ENCODE measurements at places on chromosomes 4 and X.

GRCh38 chr4:138927072-138927471, 88.5 kb upstream of the NOCT start:
- no peak for DNase-seq

- DNase-seq, result no peak
Observed at GRCh38 chr4:178136736-178137345, 694.6 kb upstream of the AGA start.

DNA sequence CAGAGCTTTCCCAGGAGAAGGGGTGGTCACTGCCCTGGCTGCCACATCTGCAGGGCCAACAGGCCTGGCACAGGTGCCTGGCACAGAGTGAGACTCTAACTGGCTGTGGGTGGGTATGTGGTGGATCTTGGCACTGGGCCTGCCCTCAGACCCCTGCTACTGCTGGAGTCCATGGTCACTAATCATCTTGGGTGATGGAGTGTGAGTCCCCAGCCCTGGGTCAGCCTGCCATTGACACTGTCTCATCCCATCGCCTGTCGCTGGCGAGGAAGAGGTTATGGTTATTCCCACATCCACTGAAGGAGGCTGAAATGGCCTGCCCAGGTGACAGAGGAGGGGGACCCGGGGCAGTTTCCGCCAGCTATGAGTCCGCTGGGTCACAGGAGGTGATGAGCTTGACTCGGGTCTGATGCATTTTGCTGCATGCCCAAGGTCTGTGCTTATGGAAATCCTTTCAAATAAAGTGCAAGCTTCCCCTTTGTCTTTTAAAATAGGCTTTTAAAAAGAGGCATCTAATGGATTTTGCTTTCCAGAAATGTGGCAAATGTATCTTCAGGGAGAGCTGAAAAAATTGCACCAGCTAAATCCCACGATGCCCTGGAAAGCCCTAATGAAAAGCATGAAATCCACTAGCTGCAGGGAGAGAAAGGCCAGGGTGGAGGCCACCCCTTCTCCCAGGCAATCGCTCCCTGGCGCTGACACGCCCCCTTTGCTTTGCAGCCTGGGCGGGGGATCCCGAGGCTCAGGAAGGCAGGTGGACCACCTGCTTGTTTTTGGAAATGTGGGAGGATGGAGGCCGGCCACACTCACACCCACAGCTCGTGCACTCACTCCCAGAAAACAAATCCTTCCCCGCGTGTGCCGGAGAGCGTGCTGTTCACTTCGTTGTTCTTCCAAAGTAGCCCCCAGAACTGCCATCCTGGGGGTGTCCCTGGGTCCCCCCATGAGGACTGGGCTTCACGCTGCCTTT, 54.9 kb downstream of the ABLIM2 start:
- no peak for DNase-seq

GRCh38 chrX:7925867-7926472, 1.2 kb downstream of the PNPLA4 start:
- no peak for DNase-seq

- DNase-seq, result no peak
Observed at GRCh38 chrX:101682723-101683122, 23.1 kb upstream of the ARMCX2 start.

DNA sequence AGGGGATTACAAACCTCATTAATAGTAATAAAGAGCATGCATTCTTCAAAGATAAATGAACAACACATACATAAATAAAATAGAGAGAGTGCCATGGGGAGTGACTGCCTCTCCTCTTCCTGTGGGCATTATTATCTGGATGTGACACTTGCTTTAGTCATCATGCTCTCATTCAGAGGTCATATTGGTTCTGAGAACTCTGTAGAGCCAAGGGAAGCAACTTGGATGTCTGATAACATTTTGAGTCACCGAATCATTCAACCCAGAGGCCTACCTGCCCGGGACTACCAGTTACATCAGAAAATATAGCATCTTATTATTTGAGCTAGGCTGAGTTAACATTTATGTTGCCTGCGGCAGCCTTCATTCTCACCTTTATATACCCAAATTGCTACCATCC, 489.5 kb downstream of the STIM2 start:
- DNase-seq, result no peak

DNA sequence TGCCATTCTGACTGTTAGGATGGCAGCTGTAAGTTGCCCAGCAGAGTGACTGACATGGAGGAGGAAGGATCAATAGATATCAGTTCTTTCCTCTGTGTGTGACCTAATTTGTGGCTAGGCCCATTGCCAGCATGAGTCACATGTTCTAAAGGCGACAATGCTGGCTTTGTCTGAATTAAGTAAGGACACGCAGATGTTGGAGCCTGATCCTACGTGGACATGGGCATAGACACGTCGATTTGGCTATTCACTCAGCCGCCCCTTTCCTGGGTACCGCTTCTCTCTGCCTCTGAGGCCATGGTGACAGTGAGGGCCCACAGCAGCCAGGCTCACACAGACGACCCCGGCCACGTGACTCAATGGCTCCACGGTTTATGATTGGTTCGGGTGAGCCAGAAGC, 16.3 kb downstream of the PROM1 start:
- DNase-seq, result no peak

DNA sequence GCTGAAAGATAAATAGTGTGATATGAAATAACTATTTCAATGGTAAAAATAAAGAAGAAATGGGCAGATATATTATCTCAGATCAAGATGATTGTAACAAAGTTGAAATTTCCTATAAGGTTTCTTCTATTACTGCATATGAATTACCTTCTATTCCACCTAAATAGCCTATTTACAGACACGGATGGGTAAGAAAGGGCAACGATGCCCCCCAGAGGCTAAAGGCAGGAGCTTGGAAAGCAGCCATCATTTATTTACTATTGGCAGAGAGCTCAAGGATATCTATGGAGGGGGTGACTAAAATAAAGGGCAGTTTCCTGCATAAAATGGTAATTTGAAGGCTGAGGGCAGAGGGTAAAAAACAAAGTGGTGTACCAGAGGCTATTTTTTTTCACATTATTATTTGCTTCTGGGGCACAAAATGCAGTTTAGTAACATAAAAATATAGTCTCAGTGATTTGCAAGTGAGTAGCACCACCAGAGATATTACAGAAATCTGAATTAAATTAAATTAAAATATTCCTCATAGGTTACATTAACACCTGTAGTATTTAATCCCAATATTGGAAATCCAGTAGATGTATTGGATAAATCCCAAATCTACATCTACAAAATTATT, 123.1 kb downstream of the BTC start:
- peak; percentile 13 for DNase-seq

- DNase-seq, result no peak
Observed at GRCh38 chrX:18855919-18856644, 127.8 kb downstream of the PHKA2 start.

GRCh38 chr4:118930255-118930654, 41.6 kb downstream of the SYNPO2 start:
- no peak for DNase-seq

GRCh38 chr4:38491854-38492478, 172.0 kb upstream of the KLF3 start:
- DNase-seq, result no peak

GRCh38 chr4:37478151-37478550, 208.0 kb downstream of the RELL1 start:
- no peak for DNase-seq

- DNase-seq, result no peak
Observed at GRCh38 chrX:96440941-96441340, 243.7 kb upstream of the DIAPH2 start.

DNA sequence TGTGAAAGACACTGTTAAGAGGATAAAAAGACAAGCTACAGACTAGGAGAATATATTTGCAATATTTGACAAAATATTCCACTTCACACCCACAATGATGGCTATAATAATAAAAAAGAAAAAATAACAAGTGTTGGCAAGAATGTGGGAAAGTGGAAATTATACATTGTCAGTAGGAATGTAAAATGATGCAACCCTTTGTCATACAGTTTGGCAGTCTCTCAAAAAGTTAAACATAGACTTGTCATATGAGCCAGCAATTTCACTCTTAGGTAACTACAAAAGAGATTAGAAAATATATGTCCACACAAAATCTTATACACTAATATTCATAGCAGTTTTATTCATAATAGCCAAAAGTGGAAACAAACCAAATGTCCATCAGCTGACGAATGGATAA, 5.2 kb upstream of the RADX start:
- no peak for DNase-seq

GRCh38 chr4:76058888-76059426, 15.6 kb upstream of the ART3 start:
- no peak for DNase-seq

DNA sequence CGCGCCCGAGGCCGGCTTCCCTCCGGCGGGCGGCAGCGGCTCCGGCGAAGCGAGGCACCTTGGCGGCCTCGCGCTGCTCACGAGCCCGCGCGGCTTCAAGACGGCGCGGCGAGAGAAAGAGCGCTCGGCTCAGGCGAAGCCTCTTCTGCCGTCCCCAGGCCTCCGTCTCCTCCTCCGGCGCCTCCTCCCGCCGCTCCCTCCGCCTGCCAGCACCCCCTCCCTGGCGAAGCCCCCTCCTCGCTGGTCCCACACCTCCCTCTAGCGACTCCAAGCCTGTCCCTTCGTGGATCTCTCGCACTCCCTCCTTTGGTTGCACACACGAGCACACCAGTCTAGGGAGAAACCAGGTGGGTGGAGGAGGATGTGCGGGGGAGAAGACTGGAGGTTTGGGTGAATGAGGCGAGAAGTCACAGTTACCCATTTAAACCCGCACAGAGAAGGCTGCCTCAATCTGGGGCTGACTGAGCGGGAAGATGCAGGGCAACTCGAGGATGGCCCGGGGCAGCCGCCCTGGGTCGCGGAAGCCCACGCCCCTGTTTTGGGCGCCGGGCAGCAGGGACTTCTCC, at the start of gene CAMK2D:
Gene CAMK2D, minus strand, starts transcription at position 119 of the 566 bp plus-strand sequence. CDS start 670 bp downstream, outside the sequence.
- DNase-seq, result peak; percentile 62

- DNase-seq, result no peak
Observed at GRCh38 chr4:105060628-105061027, 86.0 kb upstream of the TET2 start.

- DNase-seq, result no peak
Observed at GRCh38 chrX:10387011-10387410, 230.2 kb downstream of the CLCN4 start.

GRCh38 chr4:73447671-73448070, 11.7 kb downstream of the AFP start:
- no peak for DNase-seq

DNA sequence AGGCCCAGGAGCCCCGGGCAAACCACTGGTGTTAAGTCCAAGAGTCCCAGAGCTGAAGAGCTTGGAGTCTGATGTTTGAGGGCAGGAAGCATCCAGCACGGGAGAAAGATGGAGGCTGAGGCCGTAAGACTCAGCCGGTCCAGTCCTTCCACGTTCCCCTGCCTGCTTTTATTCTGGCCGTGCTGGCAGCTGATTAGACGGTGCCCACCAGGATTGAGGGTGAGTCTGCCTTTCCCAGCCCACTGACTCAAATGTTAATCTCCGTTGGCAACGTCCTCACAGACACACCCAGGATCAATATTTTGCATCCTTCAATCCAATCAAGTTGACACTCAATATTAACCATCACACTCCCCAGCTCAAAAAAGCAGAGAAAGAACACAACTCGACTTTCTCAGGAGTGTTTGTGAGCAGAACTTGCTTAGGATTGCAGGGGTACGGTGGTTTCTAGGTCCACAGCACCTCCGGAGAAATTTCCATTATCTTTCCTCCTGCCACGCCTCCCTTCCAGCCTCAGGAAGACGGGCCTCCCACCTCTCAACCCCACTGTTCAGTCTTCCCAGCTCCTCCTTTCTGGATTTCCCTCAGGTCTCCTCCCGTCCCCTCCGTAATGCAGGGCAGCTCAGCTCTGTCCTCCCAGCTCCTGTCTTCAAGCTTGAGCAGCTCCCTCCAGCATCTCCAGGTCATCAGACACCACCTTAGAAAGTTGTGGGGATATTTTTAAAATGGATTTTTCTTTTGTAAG, 13.3 kb upstream of the TMEM271 start:
- DNase-seq, result no peak

DNA sequence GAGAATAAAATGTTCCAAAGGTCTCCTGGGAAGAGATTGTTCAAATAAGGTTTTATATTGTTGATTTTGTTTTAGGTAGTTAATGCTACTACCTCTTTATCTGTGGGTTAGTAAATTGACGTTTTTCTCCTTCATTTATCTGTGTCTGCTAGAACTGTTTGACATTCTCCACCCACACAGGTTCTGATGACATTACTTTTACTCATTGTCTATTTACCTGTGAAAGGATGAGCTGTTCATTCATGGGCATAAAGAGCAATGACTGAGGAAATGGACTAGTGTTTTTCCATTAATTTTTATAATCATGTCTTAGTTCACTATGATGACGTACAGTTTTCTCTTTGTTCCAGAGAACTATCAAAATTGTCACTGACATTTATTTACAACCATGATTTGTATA, 75.6 kb downstream of the CPE start:
- DNase-seq, result no peak

DNA sequence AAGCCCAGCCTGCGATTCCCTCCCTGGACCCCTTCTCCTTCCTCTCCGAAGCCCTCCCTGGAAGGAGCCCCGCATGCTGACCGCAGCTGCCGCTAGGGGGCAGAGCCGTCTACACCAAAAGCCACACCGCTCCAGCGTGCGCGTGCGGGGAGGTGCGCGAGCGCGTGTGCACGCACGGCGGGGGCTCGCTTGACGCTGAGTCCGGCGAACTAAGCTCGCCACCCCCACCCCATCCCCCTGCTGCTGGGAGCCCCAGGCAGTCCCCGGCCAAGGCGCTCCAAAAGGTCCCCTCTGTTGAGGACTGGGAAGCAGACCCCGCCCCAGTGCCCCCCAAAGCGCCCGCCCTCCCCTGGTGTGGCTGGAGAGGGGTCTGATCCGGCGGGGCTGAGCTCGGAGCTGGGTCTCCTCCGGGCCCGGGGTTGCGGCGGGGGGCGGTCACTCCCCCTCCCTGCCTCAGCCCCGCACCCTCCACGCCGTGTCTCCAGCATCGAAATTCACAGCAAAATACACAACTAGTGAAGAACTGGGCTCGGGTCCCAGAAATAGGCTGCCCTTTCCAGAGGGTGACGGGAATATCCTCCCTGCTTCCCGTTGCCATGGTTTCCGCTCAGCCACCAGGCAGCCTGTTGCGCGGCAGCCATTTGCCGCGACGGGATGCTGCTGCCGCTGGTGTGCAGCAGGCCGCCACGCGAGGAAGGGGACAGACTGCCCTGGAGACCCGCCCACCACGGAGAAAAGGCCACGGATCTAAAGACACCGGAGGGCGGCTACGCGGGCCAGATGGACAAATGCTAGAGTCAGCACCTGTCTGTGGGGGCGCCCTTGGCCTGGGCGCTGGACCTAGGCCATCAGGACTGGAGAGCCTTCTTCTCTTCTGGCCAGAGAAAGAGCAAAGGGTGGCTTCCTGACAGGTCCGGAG, 11.2 kb upstream of the CCNQ start:
- DNase-seq, result peak; percentile 83

GRCh38 chrX:17374619-17375366, at the start of gene NHS:
Gene NHS, plus strand, starts transcription at chrX:17375200. Its CDS starts 558 bp downstream, at chrX:17375758.
- DNase-seq, result peak; percentile 42

GRCh38 chr4:100569196-100569595, 51.4 kb upstream of the EMCN start:
- no peak for DNase-seq

DNA sequence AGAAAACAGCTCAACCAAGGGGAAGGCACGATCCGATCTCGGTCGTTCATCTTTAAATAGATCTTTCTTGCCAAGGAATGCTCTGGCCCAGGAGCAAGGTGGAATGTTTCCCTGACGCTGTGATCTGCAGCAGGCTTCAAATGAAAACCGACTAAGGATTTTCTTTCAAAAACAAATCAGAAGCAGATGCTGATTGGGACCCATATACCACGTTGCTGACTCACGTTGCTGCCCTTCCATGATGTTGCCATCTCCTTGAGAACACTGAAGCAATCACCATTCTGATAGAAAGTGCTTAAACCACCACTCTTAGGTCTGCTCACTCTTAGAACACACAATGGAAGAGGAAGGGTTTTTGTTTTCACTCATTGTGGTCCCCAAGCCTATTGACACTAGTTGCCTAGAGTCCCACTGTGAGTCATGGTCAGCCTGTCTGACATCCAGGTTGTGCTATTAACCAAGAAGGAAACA, 26.1 kb downstream of the LAMTOR3 start:
- no peak for DNase-seq

All from NCI-H446 (cell line).